ENCODE measurements at places on chromosomes 3 and 15.

- no peak for DNase-seq
These were observed 1.1 kb downstream of the TM6SF1 start for GRCh38 chr15:83108266-83109219.

DNA sequence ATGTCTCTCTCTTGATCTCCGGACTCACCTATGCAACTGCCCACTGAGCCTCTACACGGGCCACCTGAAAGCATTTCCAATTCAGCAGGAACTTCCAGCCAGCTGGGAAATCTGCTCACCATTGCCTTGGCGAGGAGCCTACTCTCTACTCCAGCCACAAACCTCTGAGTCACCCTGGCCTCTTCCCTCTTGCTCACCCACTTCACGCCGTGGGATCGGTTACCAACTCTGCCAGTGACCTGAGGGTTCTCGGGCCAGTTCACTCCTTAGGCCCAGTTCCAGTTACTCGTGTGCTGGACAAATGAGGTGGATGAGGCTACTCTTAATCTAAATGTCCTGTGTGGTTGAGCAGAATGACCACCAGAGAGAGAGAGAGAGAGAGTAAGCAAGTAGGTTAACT is 70.1 kb downstream of the CEMIP start:
- no peak for DNase-seq

DNA sequence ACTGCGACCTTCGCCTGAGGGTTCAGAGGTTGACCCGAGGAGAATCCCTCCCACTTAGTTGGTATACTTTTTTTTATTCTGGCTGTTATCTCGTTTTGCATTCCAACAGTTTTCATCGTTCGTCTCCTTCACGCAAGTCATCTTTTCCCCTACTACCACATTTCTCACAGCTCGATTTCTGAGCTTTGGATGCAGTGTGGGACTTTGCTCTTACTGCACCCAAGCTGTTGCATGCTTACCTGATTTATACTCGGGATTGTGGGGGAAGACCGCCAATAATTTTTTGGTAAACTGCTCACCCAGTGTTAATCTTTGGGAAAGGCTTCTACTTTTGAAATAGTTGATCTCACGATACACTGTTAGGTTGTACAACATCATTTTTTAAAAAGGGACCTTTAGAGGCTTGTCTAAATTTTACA is 702 bp downstream of the TBC1D23 start:
- DNase-seq: no peak

- no peak for DNase-seq
These were observed 52.5 kb upstream of the RPL32 start for GRCh38 chr3:12893852-12894251.

- no peak for DNase-seq
These were observed 120.0 kb downstream of the ATP1B3 start for GRCh38 chr3:141996437-141996836.

GRCh38 chr3:158352551-158352950 is 218.4 kb upstream of the MLF1 start:
- no peak for DNase-seq

GRCh38 chr15:69058830-69059556 is 44.5 kb downstream of the NOX5 start:
- DNase-seq: peak; percentile 84

DNA sequence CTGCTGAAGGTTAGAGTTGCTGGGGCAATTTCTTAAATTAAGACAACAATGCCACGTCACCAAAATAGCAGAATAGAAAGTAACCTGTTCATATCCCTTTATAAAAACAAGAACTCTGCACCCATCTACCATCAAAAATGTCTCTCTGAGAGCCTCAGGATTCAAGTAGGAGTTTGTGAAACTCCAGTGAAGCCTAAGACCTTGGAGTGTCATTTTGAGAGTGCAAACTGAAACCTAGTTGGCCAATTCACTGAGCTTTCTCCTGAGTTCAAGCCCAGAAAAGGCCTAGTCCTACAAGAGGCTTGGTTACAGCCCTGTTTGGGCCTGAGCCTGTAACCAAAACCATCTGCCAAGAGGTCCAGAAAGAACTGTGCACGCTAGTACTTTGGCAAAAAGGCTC is 335.1 kb downstream of the EFHB start:
- DNase-seq: no peak

GRCh38 chr15:76190751-76191538 is 120.3 kb downstream of the ETFA start:
- peak; percentile 65 for DNase-seq

DNA sequence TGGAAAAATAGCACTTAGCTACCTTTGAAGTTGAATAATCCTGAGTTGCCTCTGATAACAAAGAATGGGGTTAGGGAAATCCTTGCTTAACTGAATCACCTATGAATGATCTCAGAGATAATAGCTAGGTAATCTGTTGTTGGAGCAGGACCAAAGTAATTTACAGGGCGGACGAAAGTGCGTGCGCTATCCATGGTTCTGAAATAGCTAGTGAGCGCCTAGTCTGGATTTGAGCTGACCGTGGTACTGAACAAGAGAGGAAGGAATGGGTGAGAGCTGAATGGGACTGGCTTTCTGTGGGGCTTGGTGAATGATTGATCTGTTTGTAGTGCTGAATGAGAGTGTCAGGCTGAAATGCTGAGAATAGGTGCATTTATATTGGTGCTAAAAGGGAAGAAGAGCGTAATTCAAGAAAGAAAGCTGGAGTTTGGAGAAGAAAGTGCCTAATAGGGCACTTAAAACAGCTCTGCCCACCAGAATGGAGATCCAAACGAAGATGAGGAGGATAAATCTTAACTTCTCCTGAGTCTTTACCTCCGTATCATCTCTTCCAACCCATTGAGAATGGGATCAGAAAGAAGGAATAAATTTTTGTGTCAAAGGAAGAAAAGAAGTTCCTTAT is 10.1 kb downstream of the SCN10A start:
- peak; percentile 2 for DNase-seq
